ENCODE measurements at places on chromosomes 5 and 9.

- DNase-seq = no peak
These were observed 380.1 kb upstream of the TUSC1 start for GRCh38 chr9:26058111-26058895.

- DNase-seq = no peak
These were observed 60.1 kb upstream of the CLINT1 start for GRCh38 chr5:157918811-157919742.

DNA sequence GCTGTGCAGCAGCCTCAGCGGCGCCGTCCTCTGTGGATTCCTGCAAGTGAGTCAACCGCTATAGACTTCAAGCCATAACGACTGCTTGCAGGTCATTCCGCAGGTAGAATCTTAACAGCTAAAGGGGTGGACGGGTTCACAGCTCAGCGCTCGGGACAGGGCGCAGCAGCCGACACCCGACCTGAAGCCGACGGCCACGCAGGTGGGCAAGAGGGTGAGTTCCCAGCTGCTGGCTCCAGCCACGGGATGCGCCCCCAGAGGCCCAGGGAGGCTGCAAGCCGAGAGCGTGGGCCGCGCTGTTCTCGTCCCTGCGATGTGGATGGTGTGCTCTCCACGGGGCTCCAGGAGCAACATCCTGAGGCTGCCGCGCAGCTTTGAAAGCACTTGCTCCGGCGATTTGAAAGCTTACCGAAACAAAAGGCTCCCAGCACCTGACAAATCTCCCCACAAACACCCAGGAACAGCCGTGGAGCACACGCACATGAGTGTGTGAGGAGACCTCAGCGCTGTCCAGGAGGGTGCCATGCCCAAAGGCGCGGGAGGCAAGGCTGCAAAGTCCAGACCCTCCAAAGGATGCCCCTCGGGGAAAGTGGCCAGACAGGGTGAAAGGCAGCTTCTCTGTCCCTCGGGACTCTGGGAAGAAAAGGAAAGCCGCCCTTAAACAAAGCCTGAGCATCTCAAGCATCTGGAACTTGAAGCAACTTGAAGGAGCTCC, 48.7 kb downstream of the EXD3 start:
- DNase-seq = no peak

DNA sequence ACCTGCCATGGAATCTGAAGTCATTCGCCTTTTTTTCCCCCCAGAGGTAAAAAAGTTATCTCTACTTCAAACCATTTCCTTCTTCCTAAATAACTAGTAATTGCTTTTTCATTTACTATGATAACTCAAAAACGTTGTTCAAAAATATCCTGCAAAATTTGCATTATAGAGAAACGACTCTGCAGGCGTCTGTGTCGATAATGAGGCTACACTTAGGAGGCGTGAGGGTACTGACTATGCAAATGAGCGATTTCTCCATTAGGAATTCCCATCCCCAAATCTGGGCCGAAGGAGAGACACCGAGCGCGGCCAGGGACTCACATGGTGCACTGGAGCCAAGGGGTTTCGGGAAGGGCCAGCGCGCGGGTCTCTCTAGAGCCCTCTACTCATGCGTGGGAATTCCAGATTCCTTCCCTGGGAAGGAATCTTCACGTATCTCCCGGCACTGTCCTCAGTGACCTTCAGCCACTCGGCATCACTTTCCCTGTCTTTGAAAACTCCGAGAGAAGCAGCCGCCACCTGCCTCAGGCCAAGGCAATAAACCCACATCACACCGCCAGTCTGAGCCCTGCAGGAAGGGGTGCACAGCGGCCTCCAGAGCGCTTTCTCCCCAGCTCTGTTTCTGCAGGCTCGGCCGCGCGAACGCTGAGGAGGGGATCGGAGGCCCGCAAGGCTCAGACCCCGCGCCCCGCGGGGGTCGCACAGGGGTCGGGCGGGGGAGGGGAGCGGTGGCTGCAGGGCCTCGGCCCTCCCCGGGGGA, 718 bp upstream of the DENND4C start:
- DNase-seq = peak; percentile 43

DNA sequence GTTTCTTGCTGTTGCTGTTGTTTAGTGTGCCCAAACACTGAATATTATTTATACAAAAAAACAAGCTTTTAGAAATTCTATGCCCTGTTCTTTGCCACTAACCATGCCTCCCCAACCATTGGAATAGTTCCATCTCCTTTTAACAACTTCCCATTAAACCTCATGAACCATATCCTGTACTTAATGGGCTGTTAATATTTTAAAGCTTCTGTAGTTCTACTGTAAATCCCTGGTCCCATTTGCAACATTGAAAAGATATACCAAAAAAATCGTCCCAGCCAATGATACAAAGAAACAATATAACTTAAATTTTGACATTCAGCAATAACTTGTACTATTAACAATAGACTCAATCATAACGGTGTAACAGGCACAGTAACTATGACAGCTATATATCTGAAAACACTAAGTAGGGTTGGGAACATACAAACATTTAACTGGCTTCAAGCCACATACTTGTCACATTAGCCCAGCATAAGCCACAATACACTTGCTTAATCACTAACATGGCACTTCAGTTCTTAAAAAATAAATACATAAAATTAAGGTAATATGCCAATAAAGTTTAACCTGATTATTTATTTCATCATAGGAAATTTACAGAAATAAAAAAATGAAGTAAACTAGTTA, 86.1 kb downstream of the ADAMTS6 start:
- DNase-seq = no peak

- no peak for DNase-seq
These were observed 73.8 kb upstream of the RAI14 start for GRCh38 chr5:34582371-34582770.

GRCh38 chr5:179696603-179697002, 2.2 kb upstream of the CANX start:
- no peak for DNase-seq

- DNase-seq = no peak
These were observed 70.5 kb upstream of the BOD1 start for GRCh38 chr5:173686950-173687349.

GRCh38 chr5:80439213-80439612, 31.3 kb downstream of the ZFYVE16 start:
- DNase-seq = no peak

- no peak for DNase-seq
These were observed 1.3 kb upstream of the LPCAT1 start for GRCh38 chr5:1524799-1525623.

DNA sequence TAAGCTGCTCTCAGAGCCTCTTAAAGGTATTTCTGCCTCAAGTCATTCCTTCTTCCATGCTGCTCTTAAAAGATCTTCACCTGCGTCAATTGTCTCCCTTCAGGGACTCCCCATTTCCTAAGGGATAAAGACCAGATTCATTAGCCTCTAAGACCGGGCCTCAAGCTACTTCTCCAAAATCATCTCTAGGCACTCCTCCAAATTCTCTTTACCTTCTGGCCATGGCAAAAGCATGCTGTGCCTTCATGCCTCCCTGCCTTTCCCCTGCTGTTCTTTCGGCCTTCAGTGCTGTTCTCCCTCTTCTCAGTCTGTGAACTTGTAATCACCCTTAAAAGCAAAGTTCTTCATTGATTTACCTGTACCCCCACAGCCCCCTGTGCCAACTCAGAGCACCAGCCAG, 4.4 kb downstream of the TMOD1 start:
- DNase-seq = no peak

GRCh38 chr5:68251386-68251785, 35.8 kb downstream of the PIK3R1 start:
- peak; percentile 48 for DNase-seq

DNA sequence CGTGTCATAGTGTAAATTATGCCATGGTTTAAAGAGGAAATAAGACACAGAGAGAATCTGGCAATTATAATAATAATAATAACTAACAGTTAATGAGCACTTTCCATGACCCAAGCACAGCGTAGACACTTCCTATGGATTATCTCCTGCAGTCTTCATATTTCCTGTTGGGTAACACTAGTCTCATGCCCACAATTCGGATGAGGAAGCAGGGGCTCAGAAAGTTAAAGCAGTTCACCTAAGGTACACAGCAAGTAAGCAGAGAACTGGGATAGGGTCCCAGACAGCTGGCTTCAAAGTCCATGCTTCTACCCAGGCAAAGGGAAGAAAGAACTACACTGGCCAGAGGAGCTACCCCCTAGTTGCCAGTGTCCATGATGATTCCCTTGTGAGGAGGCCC, 27.9 kb upstream of the TGFBI start:
- no peak for DNase-seq

DNA sequence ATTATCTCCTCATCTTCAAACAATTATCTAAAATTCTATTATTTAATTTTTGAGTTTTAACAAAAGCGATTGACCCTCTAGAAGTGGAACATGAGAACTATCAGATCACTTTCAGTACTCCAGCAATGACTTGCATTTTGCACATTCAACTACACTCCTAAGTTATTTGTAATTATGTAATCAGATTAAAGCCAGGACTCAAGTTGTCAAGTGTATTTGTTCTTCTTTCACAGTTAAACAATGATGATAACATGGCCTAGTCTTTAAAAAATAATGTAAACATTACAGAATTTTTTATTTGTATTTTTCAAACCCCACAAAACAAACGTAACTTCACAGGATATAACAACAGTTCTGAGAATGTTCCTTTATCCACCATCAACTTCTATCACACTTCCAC, 2148.9 kb upstream of the ACO1 start:
- no peak for DNase-seq

DNA sequence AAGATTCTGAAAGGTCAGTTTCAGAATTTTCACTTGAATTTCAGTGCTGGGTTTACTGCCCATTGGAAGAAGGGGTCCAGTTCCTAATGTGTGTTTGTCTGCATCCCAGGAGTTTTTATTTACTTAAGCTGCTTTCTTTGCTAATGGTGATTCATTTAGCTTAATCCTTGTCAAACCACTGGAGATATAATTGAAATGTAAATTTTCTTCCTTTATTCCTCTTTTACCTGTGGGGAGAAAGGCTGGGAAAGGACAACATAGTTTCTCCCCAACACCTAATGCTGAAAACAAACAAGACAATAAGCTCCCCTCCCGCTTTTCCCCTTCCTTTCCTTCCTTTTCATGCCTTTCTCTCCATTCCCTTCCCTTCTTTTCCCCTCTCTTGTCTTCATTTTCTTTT, 185.8 kb downstream of the KCTD16 start:
- DNase-seq = no peak

- DNase-seq = no peak
These were observed 256.7 kb downstream of the TUSC1 start for GRCh38 chr9:25421560-25421959.

DNA sequence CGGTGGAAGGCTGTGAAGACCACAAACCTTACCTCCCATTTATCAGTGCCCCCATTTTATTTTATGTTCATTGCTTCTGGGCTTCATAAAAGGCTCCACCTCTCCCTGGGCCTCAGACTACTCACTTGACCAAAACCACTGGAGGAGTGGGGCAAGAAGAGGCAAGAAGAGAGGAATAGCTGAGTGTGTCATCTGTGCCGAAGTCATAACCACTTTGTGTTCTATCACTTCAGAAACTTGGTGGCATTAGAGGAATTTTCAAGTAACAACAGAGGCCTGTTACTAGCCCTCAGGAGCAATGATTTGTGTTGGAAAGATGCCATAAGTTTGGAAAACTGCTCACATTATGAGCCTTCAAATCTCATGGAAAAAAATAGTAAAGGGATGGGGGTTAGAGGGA, 88.7 kb upstream of the PIK3R1 start:
- DNase-seq = no peak

GRCh38 chr5:131996210-131997025, 15.0 kb downstream of the ACSL6 start:
- no peak for DNase-seq

- DNase-seq = no peak
These were observed 58.8 kb downstream of the BAAT start for GRCh38 chr9:101326035-101326434.

GRCh38 chr5:175709276-175709781, 51.5 kb downstream of the HRH2 start:
- no peak for DNase-seq
